WTC11 (cell line): ENCODE measurements at places on chromosomes 7 and 10. TPM values are rescaled to one million over a fixed set of nuclear protein-coding genes. Genes with fewer than 3 reads are reported as not detected.

DNA sequence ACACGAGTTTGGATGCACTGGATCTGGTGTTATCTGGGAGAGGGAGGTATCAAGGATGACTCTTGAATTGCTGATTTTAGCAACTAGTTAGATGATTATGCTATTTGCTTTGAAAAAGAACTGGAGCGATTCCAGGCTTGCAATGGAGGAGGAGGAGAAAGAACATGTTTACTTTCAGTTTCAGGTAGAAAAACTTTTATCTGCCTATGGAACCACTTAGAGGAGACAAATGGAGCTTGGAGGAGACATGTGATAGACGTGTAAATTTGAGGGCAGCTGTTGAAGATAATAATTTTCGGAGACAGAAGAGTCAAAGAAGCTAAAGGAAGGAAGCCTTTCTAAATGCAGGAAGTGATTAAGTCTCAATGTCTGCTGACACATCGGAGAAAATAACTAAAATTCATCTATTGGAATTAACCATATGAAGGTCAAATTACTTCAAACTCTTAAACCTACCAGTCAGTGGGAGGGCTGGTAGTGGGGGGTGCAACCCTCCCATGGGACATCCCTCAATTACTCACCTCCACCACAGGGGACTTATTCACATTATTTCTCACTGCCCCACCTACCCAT lies 56.4 kb upstream of the GNAI1 start:
- no peak for DNase-seq

GRCh38 chr7:826230-826917 lies 5.9 kb upstream of the SUN1 start:
- no peak for DNase-seq

FKBP6 gene
- 0.09 to 0.11 TPM in 2 of 3 replicates, not detected in the other for total RNA-seq

KCNMA1 gene
- 4.1 to 7.3 TPM (median 5.3 TPM) in 3 replicates for total RNA-seq

DNA sequence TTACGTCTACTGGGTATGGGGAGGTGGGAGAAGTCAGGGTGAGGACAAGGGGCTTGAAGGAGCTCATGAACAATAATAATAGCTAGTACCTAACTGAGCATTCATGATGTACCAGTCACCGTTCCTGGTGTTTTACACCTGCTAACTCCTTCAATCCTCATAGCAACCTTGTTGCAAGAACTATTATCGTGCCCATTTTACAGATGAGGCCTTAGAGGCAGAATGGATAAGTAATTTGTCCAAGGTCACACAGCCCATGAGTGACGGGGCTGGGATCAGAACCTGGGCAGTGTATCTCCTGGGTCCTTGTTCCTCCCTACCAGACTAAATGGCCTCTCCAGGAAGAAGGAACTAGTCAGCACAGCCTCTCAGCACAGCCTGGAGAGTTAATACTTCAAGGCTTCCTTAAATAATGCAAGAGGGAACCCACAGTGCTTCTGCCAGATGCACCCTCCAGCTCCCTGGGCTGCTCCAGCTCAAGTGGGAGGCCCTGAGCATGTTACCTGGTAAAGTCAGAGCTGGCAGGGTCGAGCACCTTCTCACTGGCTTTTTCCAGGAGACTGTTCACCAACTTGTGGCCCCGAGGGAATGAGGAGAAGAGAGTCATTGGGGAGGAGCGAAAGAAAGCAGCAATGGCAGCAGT lies 28.8 kb downstream of the RRP12 start:
- DNase-seq: no peak
